Fibroblast of skin of left quadriceps (primary cell): ENCODE measurements at places on chromosomes 6 and 20.

DNA sequence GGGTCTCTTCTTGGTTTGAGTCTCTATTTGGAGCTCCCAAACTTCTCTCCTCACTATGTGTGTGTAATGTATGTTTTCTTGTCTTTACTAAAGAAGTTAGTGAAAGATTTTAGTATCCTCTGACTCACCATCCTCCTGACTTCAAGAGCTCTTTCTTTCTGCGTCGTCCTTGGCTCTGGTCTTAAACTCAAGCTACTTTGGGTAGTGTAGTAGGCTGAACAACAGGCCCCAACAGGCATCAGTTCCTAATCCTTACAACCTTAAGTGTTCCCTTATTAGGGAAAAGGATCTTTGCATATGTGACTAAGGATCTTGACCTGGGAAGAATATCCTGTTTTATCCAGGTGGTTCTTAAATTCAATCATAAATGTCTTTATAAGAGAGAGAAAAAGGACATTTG, 810.2 kb downstream of the MAFB start:
- no peak for DNase-seq

DNA sequence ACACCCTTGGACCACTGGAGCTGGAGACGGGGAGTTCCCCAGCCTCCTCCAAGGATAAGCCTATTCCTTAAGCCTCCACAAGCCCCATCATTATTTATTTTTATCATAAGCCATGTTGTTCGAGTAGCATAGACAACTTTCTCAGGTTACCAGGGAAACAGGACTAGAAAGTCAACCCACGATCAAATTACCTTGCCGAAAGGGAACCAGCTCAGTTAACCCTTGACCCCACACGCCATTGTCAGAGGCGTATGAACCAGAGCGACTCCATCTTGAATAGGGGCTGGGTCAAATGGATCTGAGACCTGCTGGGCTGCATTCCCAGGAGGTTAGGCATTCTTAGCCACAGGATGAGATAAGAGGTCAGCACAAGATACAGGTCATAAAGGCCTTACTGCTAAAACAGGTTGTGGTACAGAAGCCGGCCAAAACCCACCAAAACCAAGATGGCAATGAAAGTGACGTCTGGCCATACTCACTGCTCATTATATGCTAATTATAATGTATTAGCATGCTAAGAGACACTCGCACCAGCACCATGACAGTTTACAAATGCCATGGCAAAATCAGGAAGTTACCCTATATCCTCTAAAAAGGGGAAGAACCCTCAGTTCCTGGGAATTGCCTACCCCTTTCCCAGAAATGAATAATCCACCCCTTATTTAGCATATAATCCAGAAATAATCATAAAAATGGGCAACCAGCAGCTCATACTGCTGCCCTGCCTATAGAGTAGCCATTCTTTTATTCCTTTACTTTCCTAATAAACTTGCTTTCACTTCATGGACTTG, 22.4 kb downstream of the SYNJ2 start:
- DNase-seq, result no peak

DNA sequence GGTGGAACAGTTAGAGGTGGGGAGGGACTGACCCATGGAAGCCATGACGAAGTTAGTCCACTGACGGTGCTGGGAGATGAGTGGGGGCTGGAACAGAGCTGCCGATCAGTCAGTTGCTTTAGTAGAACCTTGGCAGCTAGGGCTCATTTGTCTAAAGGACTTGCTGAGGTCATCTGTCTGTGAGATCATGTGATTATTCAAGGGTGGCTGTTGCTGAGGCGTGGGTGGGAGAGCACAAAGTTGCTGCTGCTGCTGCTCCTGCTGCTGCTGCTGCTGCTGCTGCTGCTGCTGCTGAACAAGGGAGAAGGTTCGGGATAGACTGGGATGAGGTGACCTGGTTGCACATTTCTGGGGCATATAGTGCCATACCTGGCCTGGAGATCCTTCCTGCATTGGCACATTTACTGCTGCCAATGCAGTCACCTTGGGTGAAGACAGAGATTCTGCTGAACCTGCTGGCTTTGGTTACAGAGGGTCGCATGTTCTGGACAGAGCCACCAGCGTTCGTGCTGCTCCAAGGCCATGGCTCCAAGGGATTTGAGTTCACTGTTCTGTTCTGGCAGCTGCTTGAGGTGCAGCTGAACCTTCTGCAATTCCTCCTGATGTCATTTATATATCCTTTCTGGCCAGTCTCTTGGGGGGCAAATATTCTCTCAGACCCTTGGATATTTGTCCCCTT, 840.5 kb downstream of the HACE1 start:
- DNase-seq, result no peak

DNA sequence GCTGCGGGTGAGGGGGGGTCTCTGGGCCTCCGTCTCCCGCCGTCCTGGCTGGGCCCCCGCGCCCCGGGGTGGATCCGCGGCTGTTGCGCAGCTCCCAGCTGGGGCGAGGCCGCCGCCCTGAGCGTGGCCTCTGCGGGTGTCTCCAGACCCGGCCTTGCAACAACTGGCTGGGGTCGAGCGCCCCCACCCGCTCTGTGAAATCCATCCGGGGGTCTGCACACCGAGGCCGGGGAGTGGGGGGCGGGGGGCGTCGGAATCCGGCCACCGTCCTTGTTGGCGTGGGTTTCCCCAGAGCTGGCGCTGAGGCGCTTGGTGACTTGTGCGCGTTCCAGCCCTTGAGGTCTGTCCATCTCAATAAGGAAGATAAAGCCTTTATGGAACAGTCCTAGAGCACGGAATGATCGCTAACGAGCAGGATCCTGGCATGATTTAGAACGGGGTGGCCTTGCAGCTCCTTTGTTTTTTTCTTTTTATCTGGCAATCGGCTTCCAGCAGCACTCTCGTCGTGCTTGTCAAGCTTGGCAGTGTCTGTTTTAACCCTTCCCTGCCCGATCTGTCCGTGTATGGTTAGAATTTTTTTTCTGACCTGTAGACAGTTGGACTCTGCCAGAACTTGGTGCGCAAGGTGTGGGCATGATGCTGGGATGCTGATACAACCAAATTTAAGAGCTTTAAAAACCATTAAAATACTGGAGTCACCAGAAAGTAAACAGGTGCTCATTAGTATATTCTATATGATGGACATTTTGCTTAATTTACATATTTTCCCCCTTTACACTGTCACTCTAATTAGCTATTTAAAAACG, 675 bp downstream of the DSTN start:
- no peak for DNase-seq

DNA sequence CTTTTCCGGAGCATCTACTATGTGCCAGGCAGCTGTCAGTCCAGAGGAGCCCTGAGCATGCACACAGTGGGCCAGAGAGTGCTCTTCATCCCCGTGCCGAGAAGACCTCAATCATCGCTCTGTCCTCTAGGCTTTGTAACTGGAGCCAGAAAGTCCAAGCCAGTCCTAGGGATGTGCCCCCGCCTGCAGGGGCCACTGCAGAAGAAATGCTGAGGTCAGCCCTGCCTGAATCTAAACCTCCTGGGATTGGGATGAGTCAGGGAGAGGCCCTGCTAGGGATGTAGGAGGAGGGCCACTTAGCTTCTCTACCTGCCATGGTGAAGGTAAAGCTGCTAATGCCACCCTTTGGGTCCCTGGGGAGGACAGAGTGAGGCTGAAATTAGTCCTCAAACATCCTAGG, 146.8 kb downstream of the CDC5L start:
- DNase-seq, result no peak

- DNase-seq, result no peak
These were observed 36.3 kb upstream of the GATA5 start for GRCh38 chr20:62511915-62512610.

GRCh38 chr6:80347101-80347500, 240.6 kb downstream of the BCKDHB start:
- no peak for DNase-seq

GRCh38 chr20:40434122-40434521, 254.9 kb downstream of the MAFB start:
- no peak for DNase-seq
